ENCODE measurements at places on chromosomes 16 and 17. TPM values are rescaled to one million over a fixed set of nuclear protein-coding genes. Genes with fewer than 3 reads are reported as not detected.

- no peak overlapping the region for H3K4me3 ChIP-seq
- no peaks in the 10 kb centered on the region for H3K36me3 ChIP-seq
- no peaks in the 10 kb centered on the region for H3K4me1 ChIP-seq
- no peak overlapping the region for H3K27ac ChIP-seq
- peaks cover 41% of the 10 kb centered on the region for H3K27me3 ChIP-seq
Observed at GRCh38 chr17:49890852-49891251, 43.0 kb upstream of the TAC4 start.

DNA sequence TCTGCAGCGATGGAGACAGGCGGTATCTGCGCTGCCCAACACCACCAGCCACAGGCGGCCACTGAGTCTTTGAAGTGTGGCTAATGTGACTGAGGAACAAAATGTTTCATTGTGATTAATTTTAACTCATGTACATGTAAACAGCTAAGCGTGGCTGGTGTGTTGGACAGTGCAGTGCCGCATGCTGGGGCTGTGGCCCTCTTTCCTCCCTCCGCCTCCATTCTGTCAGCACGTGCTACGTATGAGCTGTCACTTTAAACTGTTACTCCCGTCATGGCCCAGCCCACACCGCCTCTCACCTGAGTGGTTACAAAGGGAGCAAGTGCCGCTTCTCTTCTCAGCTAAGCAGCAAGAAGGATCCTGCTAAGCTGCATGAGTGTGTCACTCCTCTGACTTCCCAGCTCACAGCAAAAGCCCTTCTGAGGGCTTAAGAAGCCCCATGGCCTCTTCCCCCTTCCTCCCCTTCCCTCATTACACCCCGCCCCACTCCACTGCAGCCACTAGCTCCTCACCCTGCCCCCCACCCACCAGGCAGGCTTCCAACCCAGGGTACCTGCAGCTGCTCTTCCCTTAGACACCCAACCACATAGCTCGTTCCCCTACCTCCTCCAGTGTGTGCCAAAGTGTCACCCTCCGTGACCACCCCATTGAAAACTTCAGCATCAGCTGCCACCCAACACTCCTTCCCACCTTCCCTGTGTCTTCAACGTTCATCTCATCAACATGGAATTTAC lies 15.0 kb downstream of the HASPIN start:
- peak; percentile 80 for DNase-seq
- H3K36me3 ChIP-seq: no peaks in the 10 kb centered on the region
- H3K4me3 ChIP-seq: no peak overlapping the region
- H3K27me3 ChIP-seq: no peaks in the 10 kb centered on the region
- H3K4me1 ChIP-seq: peaks cover 43% of the 10 kb centered on the region

DNA sequence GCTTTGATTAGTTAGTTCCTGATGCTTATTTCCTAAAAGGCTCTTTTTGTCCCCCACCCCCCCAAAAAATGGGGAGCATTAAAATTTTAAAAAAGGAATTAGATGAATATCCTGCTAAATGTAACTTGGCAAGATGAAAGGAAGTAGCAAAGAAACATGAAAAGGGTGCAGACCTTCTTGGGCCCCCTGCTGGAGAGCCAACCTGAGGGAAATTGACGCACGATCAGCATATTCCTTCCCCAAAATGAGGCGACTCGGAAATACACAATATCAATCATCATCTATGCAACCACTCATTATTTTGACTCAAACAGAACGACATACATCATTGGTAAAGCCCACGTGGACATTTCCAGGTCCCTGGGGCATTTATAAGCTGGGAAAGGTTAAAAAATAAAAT lies 59.7 kb downstream of the GRIN2A start:
- H3K36me3 ChIP-seq: no peaks in the 10 kb centered on the region
- H3K4me1 ChIP-seq: no peaks in the 10 kb centered on the region
- H3K4me3 ChIP-seq: no peak overlapping the region
- H3K27ac ChIP-seq: no peak overlapping the region
- no peak for DNase-seq

DNA sequence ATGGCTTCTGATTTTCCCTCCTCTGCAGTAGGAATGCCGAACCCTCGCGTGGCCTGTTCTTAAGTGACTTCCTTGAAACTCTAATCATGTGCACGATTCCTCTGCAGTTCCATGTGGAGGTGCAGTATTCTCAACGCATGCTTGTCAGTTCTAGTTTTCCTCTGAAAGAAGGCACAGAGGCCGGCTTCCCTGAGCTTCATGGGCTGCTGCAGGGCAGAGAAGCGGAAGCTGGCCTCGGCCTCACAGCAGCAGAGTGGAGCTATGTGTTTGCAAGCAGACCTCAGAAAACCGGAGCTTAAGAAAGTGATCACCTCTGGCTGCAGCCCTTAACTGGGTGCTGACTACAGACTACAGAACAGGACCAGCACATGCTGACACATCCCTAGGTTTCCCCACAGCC lies 500.7 kb downstream of the GRIN2A start:
- H3K27ac ChIP-seq: no peak overlapping the region
- no peak overlapping the region for H3K4me3 ChIP-seq
- no peaks in the 10 kb centered on the region for H3K36me3 ChIP-seq
- DNase-seq: no peak

DNA sequence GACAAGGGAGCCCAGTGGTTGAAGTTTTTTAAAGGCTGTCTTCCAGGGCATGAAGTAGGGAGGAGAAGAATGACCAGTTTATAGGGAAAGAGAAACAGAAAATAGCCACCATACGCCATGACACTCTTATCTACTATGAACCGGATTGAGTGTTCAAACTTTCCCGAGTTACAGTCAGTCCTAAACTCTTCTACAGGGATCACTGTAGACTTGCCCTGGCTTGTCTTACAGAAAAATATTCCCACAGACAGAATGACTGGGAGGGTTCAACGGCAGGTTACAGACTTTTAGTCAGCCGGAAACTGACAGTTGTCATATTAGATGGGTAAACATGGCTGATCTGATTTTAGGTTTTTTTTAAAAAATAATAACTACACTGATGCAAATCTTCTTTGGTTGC lies 662.5 kb upstream of the SOX9 start:
- H3K27me3 ChIP-seq: no peaks in the 10 kb centered on the region
- no peak overlapping the region for H3K4me3 ChIP-seq
- H3K4me1 ChIP-seq: no peaks in the 10 kb centered on the region
- no peaks in the 10 kb centered on the region for H3K36me3 ChIP-seq

DNA sequence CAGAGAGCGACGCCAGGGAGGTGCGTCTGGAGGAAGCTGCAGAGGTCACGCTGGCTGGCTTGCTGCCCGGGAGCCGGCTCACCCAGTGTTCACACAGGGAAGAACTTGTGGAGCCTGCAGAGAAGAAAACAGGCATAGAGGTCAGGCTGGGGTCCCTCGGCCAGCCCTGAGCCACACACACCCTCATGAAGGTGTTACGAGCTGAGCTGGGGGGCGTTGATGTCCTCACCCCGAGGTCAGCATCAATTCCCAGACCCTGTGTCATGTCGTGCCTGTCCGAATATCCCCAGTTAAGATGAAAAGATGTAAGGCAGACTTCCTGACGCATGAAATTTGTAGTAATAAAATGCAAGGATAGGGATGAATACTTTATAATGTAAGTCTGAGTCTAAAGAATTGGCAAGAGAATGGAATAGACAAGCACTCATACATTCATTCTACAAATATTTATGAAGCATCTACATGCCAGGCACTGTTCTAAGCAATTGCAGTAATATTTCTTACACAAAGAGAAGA lies 77.1 kb downstream of the USP31 start:
- H3K36me3 ChIP-seq: peaks cover 15% of the 10 kb centered on the region
- H3K27me3 ChIP-seq: no peaks in the 10 kb centered on the region
- H3K27ac ChIP-seq: no peak overlapping the region
- no peaks in the 10 kb centered on the region for H3K4me1 ChIP-seq

DNA sequence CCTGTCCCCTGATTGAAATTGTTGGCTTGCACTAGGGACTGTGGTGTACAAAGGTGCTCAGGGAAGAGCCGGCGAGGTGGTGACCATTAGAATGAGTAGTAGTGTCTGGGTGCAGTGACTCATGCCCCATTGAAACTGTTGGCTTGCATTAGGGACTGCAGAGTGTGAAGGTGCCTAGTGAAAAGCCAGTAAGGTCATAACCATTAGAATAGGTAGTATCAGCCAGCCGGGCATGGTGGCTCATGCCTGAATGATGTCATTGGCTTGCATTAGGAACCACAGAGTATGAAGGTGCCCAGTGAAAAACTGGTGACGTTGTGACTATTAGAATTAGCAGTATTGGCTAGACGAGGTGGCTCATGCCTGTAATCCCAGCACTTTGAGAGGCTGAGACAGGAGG lies 78.9 kb downstream of the ABCC6 start:
- H3K4me3 ChIP-seq: no peak overlapping the region
- H3K4me1 ChIP-seq: no peaks in the 10 kb centered on the region
- no peak overlapping the region for H3K27ac ChIP-seq
- DNase-seq: no peak
- H3K27me3 ChIP-seq: no peaks in the 10 kb centered on the region

- no peak overlapping the region for H3K27ac ChIP-seq
- H3K4me1 ChIP-seq: no peaks in the 10 kb centered on the region
- no peak for DNase-seq
Observed at GRCh38 chr17:6506679-6507231, 49.6 kb downstream of the PITPNM3 start.

Gene FOXO3B
- total RNA-seq: 3.6 TPM

Gene MT4
- total RNA-seq: not detected

Gene OR2C1
- total RNA-seq: not detected

Measured in CD4-positive, alpha-beta T cell (primary cell).